ENCODE measurements at places on chromosomes 13 and 19.

DNA sequence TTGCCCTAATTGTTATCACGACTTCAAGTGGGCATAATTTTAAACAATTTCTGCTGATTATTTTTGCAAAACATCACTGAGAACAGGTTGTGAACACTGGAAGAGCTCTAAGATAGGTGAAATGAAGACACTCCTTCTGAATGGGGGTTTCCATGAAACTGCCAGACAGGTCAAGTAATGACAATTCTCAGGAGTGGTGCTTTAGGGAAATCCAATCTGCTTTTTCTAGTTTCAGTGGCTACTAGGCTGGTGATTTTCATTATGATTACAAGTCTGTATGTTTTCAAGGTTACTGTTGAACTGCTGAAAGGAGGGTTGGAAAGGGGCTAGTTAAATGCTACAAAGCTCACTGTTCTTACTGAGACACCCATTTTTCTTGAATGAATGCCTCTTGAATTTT, 1724.2 kb downstream of the PCDH9 start:
- DNase-seq: no peak

GRCh38 chr13:39506559-39507390, 96.2 kb downstream of the LHFPL6 start:
- no peak for DNase-seq

DNA sequence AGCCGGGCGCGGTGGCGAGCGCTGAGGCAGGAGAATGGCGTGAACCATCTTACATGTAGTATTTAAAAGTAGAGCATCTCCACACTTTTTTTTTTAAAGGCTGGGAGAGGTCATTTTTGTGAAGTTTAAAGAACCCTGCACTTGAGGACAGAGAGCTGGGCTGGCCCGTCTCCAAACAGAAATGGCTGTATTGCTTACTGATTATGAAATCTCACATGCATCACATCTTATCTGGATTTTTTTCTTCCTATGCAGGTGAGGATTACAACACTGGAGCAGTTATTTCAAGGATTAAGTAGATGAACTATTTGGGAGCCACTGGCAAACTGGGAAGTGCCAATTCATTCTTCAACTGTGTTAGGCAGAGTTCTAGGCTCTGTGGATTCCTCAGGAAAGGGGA, 59.5 kb downstream of the TEX26 start:
- DNase-seq: no peak

GRCh38 chr13:110801044-110801443, 87.5 kb downstream of the ING1 start:
- DNase-seq: no peak

DNA sequence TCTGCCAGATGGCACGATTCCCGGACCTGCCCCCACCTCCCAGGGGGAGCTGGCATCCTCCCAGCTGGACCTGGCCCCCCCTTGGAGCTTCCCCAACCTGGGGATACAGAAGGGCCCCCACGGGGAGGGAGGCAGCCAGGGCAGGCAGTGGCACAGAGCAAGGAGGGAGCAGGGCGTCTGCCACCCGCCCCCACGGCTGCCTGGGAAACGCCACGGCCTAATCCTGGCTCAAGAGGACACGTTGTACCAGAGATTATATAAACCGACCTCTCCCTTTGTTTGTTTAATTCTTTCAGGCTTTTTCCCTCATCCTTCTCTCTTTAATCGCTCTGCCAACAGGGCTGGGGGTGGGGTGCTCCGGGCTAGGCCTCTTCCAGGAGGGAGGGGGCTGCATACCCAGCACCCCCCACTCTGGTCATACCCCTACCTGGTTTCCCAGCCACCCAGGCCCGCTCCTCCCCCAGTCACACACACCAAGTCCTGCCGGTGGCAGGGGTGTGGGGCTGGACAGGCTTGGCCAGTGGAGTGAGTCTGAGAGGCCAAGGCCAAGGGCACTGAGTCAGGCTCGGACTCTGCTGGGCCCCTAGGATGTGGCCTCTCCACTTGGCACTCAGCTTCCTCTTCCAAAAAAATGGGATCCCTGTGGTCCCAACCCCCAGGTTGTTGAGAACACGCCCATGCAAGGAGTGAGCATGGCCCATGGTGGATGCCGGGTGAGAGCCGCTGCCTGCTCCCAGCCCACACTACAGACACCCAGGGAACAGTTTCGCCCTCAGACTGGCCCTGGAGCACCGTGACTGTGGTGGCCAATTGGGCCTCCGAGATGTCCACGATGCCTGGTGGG, 29.5 kb upstream of the NFIC start:
- no peak for DNase-seq

- no peak for DNase-seq
Observed at GRCh38 chr19:43563816-43564457, 11.4 kb downstream of the XRCC1 start.

- no peak for DNase-seq
Observed at GRCh38 chr13:60347174-60347573, 49.8 kb upstream of the TDRD3 start.

DNA sequence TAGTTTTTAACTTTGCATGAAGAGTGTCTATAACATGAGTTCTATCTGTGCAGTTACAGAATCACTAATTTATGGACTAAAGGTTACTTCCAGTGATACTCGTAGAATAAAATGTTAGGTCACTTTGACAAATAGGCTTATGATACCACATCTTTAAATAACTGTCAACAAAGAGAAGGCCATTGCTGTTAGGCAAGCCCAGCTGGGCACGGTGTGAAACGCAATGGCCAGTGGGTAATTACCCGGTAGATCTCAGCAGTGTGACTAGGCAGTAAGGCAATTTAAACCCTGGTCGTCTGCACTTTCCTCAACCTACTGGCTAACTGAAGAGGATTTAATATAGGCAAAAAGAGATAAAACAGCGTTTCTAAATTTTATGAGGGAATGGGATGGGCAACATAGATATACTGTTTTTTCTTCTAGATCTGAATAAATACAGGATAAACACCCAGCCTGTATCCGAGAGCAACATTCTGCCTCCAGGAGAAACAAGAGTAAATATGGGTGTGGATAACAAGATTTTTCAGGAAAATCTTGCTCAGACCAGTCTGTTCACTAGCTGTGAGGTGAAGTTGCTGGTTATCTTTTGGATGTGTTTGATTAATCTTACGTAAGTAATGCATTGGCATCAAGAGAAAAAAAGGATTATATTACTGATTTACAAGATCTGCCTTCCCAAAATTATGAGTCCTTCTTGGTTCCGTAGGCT, 631.3 kb downstream of the EFNB2 start:
- DNase-seq: no peak

DNA sequence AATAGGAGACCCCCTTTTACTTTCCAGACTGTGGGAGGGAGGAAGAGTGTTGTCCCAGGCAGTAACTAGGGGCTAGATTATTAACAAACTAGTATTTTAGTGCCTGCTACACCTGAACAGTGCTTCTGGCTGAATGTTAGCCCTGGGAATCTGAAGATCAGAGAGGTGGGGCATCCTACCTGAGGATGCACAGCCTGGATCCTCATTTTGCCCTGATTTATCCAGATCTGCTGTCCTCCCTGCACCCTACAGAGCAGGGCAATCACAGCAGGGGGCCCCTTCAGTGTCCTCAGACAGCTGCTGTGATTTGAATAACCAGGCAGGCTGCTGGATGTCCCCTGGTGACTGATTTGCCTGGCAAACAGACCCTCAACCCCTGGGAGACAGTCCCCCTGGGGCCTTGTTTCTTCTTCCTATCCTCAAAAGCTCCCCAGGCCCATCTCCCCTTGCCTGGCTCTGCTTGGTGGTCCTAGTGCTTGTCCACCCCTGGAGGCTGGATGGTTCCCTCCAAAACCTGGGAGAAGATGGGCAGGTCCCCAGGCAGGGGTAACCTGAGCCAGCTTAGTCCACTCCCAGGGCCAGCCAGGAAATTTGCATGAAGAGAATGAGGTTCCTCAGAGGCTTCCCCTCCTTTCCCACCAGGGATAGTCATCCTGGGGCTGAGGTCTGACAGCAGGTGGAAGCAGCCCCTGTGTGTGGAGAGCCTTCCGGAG, at the start of gene OVOL3:
OVOL3 (plus strand) TSS at position 657 of the 713 bp plus-strand sequence. CDS start 60 bp downstream, outside the sequence.
- no peak for DNase-seq

- no peak for DNase-seq
Observed at GRCh38 chr13:44293374-44293773, 80.2 kb upstream of the SERP2 start.

GRCh38 chr13:111614009-111614408, 293.6 kb downstream of the TEX29 start:
- no peak for DNase-seq

DNA sequence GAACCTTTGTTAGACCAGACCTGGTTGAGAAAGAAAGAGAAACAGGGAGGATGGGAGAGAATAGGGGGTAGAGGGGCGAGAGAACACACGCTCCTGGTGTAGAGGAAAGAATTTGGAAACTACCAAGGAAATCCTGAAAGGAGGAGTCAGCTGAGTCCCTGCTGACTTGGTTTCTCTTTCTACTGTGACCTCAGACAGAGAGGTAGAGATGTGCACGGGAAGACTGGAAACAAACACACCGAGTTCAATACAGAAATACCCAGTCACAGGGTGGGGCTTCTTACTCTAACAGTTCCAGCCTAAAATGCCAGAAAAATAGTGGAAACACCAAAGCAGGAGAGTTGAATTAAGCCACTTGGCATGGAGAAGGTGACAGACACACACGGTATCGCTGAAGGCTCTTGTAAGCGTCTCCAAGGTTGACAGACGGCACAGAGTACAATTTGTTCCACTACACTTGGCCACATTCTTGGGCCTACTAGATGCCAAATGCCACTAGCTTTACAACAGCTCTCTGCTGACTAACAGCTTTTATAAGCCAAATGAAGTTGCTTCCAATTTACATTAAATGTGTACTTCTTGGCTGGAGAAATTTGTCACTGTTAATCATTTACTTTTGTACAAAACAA, 28.1 kb downstream of the LATS2 start:
- no peak for DNase-seq

All from stimulated activated CD8-positive, alpha-beta memory T cell treated with anti-CD3 and anti-CD28 coated beads, Interleukin-2, amount 100 ng/mL, for 1 hour (primary cell).